Type B pancreatic cell (in vitro differentiated cells): ENCODE measurements at places on chromosomes 3 and 15.

DNA sequence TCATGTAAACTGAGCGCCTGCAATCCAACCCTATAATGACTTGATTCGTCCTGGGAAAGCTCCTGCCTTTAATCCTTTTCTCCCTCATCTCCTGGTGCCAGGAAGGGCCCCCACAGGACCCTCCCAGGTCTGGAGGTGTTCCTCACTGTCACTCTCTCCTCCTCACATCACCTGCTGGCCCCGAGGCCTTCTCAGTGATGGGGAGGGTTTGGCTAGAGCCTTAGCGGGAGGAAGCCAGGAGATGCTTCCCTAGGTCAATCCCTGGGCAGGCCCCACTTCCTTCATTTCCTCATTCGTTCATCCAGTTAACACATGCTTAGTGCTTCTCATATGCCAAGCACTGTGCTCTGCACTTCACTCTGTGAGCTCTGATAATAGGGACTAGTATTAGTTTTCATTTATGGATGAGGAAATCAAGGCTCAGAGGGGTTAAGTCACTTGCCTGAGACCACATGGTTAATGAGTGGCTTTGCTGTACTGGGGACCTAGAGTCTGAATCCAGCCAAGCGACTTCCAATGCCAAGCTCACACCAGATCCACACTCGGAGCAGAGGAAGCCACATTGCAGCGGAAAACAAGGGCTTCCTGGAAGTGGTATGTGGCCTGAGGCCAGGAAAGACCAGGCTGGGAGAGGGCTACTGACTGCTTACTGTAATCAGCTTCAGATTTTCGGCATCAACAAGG lies 50.3 kb upstream of the CHRNB4 start:
- DNase-seq: no peak

DNA sequence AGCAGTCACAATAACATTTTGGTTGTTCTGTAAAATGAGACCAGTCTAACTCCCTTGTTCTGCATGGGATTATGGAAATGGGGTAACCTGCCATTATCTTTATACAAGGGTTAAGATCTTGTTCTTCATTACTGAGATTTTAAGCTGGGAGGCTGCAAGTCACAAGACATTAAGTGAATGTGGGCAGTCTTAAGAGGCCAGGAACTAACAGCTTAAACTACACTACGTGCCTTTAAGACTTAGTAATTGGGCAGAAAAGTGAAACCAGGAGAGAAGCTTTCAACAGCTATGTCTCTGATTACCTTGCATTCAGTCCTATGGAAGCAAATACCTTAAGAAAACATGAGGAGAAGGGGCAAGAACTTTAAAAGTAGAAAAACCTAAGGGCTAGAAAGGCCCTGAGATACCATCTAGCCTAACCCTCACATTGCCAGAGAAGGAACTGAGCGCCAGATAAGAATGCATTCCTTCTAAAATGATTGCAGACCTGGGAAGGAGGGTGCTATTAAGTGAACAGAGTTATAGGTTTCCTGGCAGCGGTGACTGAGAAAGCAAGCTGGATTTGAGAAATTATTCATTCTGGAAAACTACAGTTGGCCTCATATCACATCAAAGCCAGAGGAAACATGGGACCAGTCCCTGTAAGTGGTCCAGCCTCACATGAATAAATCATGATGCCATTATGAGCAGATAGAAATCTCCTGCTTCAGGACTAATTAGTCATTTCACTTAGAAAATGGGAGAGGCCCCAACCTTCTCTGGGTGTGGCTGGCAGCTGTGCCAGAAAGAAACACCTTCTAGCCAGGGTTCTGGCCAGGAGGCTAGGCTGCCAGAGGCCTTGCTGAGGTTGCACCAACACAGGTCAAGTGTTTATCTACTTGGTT lies 32.9 kb downstream of the DAPK2 start:
- no peak for DNase-seq

- DNase-seq: peak; percentile 58
Measured at GRCh38 chr3:58560771-58561311, 16.4 kb downstream of the FAM107A start.

- no peak for DNase-seq
Measured at GRCh38 chr3:150331978-150332568, 76.0 kb upstream of the TSC22D2 start.

GRCh38 chr3:58192069-58192468 lies 18.7 kb downstream of the DNASE1L3 start:
- DNase-seq: no peak

- no peak for DNase-seq
Measured at GRCh38 chr3:159185443-159186050, 383.7 kb downstream of the MFSD1 start.

DNA sequence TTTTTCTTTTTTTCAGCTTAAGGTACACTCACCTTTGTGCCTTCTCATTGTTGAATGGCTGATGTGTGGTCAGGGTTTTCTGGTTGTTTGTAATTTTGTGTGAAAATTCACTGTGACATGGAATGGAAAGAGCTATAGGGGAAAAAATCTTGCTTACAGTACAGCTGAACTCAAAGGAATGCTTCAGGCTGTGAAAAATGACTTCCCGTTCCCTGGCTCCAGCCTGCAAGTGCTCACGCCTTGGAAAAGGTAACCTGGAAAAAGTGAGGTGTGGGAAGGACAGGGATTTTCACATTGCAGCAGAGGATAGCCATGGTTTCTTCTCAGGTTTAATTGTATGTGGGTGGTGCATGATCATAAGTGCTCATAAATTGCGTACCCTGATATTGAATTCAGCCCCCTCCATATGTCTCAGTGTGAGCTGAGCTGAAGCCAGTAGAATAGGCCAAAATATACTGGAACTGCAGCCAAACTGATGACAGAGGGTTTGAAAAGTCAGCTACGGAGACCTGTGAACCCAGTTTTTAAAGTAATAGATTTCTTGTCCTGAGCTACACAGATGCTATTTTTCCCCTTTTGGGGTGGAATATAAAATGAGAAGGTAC lies 228.7 kb upstream of the RASGRP1 start:
- no peak for DNase-seq

DNA sequence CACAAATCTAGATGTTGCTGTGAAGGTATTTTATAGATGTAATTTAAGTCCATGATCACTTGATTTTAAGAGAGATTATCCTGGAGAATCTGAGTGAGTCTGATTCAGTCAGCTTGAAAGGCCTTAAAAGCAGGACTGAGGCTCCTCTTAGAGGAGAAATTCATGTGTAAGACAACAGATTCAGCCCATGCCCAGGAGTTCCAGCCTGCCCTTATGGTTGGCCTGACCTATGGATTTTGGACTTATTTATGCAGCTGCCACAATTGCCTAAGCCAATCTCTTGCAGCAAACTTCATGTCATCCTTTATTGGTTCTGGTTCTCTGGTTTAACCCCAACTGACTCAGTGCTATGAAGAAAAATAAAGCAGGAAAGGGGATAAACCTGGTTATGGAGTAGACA lies 296.5 kb upstream of the RASGRP1 start:
- DNase-seq: no peak

GRCh38 chr15:99427210-99427609 lies 138.6 kb upstream of the MEF2A start:
- DNase-seq: no peak

DNA sequence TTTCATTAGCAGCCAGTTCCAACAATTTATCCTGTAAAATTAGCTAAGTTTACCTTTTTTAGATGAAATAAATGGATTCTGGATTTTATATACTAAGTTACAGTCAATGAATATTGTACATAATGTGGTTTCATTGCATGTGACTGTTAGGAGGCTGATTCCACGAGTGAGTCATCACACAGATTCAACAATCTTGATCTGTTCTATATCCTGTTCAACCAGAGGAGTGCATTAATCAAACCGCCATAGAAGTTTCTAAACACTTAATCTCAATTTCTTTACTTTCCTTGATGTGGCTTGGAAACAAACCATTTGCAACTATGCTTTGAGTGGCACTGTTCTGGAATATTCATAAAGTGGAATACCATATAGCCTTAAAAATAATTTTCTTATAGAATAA lies 15.3 kb downstream of the DNAJC13 start:
- DNase-seq: no peak

DNA sequence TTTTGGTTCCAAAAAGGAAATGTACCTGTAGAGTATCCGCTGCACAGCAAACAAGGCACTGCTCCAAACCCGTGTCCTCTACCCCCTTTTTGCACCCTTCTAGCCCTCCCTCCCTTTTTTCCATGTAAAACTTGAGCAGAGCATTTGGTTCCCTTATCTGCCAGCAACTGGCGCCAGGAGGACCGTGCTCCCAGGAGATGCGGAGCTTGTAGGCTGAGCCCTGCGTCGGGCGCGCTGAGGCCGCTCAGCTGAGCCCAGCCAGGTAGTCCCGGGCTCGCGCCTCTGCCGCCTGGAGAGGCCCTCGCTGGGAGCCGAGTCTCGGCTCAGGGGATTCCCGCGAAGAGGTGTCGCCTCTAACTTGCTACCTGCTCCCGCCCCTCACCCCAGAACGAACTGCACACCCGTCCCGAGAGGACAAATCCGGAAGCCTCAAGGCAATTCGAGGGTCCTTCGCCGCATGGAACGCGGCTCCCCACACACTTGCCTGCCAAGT lies 575 bp downstream of the TRPM7 start:
- peak; percentile 76 for DNase-seq

- DNase-seq: no peak
Measured at GRCh38 chr15:87743562-87743961, 513.0 kb downstream of the NTRK3 start.

DNA sequence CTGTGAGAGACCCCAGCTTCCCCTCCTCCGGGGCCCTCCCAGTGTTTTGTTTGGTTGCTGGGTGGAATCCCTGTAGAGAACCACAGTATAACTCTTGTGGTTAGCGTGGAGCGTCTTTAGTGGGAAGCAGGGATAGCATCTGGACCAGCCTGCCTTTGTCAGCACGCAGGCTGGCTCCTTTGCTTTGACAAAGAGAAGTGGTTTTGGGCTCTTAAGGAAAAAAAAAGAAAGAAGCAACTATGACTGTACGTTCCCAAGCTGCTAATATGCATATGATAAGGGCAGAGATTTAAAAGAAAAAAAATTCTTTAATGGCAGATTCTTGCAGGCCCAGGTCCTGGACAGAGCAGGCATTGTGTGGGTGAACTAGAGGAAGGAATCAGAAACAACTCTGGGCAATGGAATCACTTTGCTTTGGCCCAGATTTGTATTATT lies 340.8 kb upstream of the CTDSPL start:
- DNase-seq: no peak

DNA sequence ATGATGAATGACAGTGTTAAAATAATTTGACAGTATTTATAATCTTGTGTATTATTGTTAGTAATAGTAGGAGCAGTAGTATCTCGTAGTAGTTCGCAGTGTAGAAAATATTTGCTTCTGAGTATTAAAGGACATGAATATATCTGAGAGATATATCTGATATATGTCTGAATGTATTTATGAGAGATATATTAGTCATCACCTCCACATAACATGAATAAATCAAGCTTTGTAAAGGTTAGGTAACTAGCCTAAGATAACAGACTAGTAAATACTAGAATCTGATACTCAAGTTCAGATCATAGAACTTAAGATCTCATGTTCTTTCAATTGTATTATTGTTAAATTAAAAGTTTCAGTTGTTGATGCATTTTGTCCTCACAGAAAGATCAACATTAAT lies 130.5 kb downstream of the UBE2E2 start:
- no peak for DNase-seq

GRCh38 chr3:114608293-114608692 lies 314.5 kb downstream of the TIGIT start:
- DNase-seq: no peak

GRCh38 chr3:127637546-127637945 lies 8.6 kb downstream of the PODXL2 start:
- no peak for DNase-seq

- no peak for DNase-seq
Measured at GRCh38 chr3:149299938-149300801, 33.3 kb downstream of the TM4SF18 start.

DNA sequence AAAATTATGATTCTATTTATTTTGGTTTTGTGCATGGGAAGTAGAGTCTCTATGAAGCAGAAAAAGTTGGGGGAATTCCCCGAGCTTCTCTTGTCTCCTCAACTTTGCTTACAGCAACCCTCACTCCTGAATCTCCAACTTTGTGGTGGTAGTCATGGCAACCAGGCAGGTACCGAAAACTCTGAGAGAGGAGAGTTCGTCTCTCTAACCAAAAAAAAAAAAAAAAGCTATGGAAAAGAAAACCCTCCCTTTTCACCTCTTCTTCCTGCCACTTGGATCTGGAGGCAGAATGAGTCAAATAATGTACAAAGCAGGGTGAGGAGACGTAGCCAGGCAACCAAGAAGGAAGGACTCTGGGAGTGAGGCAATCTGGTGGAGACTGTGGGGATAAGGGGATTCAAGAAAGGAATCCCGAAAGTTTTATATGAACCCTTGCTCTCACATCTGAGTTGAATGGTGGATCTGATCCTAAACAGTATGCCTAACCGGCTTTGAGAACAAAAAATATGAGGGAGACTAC lies 108.1 kb downstream of the PLOD2 start:
- DNase-seq: no peak

DNA sequence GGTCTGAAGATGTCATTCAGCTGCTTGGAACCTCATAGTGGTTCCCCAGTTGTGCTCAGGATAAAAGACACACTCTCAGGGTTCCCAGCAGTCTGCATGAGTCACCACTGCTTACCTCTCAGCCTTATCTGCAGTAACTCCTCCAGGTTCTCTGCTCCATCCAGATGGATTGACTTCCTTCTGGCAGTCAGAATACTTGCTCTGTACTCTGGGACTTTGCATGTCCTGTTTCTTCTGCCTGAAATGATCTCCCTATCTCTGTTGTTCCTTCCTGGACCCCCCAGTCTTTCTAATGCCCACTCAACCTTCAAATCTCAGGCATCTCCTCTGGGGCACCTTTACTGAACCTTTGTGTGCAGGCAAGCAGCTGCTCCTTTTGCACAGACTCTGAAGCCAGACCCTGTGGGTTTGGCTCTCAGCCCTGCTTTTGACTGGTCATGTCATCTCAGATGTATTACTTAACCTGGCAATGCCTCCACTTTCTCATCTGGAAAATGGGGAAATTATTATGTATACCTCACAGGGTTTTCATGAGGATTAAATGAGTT lies 38.4 kb downstream of the ITPR1 start:
- no peak for DNase-seq

- DNase-seq: no peak
Measured at GRCh38 chr3:23824699-23825444, 19.1 kb downstream of the UBE2E1 start.

DNA sequence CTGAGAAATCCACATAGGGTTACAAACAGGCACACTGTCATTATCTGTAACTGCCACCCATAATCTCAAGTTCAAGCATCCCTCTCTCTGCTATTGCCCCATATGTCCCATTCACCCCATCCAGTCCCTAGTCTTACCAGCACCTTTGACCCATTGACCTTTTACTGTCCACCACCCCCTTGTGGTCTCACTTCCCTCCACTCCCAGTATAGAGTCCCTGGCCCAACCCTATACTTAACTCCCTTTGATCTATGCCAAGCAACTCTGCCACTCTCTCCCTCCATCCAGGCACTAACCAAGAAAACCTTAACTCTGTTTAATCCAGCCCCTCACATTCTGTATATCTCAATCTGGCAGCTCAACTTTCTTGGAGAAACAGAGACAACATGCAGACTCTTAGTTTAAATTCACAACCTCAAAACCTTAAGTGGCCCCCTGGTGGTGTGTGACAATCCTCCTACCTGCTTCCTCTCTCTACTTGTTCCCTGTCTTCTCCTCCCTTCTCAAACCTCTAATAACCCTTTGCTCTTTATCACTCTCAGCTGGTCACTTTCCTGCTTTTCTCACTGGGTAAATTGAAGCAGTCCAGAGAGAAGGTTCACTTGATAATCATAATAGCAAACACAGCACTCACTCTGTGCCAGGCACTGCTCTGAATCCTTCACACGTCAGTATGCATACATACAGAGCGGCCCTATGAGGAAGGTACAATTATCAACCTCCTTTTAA lies 162.7 kb downstream of the STT3B start:
- no peak for DNase-seq

GRCh38 chr3:141940194-141940776 lies 63.8 kb downstream of the ATP1B3 start:
- no peak for DNase-seq

- no peak for DNase-seq
Measured at GRCh38 chr15:39720621-39721611, 61.7 kb downstream of the FSIP1 start.
